ENCODE measurements at places on chromosomes 7 and 10.

DNA sequence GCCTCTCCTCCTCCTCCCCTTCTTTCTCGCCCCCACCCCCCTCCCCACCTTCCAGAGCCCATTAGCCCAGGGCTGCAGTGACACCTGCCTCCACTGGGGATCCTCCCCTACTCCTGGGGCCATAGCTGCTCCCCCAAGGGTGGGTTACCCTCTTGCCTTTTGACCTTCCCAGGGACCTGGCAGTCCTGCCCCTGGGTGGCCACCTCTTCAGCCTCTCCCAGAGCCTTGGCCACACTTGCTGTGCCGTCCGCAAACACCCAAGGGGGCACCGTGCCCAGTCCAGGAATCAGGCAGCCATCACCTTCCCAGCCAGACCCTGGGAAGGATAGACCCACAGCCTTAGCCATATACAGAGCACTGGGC is 19.8 kb upstream of the CLDN4 start:
- no peak for DNase-seq

GRCh38 chr7:26487780-26488515 is 196.3 kb downstream of the SNX10 start:
- DNase-seq = no peak

DNA sequence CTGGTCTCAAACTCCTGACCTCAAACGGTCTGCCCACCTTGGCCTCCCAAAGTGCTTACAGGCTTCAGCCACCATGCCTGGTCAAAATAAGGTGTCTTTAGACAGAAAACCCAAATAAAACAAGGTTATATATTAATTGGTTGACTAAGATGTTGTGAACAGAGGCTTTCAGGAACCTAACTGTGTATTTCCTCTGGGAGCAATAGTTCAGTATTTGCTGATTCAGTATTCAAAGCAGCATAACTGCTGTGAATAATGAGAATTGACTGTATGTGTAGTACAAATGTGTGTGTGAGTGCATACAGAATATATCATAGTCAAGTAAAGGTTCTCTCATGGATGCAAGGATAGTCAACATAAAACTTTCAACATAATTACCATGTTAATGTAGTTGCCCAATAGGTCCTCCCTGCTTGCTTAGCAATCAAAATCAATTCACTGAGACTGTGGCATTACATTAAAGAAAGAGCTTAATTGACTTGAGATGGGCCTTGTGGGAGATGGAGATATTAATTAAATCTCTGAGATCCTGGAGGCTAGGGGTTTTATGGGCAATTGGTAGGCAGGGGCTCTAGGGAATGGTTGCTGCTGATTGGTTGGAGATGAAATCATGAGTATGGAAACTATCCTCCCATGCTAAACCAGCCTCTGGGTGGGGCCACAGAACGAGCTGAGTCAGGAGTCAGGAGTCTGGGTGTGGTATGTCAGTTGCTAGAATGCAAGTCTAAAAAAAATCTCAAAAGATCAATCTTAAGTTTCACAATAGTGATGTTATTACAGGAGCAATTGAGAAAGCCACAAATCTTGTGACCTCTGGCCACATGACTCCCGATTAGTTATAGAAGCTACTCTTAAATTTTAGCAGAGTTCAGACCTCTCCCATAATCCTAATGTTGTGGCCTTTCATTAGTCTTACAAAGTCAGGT is 162.7 kb downstream of the AKR1D1 start:
- DNase-seq = no peak

DNA sequence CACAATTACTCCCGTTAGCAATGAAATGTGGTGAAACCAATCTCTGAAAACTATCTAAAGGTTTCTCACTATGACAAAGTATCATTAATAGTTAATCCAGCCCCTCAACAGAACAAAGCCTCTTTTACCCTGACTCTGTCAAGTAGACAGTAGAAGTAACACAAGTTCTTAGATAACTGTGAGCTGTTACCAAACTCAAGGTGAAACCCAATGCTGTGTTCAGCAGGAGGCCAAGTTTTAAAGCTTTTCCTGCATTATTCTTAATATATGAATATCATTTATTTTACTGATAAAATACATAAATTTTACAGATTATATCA is 109.1 kb downstream of the SRPK2 start:
- no peak for DNase-seq

GRCh38 chr7:94656925-94657731 is 1.2 kb upstream of the SGCE start:
- no peak for DNase-seq

- no peak for DNase-seq
Measured at GRCh38 chr7:115549910-115550309, 480.7 kb downstream of the TFEC start.

GRCh38 chr7:46450886-46451285 is 529.8 kb upstream of the IGFBP3 start:
- DNase-seq = no peak

DNA sequence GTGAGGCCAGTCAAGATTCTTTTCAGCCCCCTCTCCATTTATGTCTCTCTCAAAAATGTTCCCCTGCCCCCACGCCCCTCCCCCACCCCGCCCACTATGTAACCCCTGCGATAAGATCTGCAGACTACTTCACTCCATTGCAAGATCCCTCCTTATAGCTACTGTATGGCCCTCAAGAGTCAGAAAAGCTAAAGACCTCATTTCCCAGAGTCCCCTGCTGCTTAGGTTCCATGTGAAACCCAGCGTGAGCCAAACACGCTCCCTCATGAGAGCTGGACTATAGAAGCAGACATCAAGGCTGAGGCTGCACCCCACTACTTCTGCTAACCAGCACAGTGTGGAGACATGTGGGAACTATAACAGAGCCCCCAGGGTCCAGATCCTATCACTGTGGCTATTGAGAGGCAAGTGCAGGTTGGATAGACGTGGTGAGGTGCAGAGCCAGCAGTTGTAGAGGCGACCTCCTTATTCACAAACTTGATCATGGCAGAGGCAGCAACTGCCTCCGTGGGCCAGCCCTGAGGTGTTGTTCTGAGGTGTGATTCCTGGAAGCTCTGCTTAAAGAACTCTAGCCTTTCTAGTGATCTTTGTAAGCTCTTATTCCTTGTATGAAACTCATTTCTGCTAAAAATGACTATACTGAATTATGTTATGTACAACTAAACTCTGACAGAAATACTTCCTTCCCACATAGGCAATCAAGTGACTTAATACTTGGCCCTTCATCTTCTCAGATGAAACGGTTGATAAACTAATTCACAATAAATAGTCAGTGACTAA is 117.0 kb upstream of the ARID5B start:
- no peak for DNase-seq

DNA sequence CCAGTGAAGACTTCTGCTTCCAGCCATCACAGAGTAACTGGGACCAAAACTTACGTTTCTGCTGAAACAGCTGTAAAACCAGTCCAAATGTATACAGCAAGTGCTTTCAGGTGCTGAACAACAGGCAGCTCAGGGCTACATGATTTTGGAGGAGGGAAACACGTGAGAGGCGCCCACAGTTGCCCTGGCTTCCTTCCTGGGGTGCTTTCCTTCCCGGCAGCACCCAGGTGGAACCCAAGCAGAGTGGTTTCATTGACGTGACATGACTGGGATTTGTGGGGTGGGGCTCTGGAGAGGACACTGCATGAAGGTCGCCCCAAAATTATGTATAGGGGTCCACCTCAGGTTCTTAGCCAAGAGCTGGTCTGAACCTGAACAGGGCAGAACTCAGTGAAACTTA is 34.2 kb downstream of the IL2RA start:
- DNase-seq = no peak

- DNase-seq = no peak
Measured at GRCh38 chr7:1939434-1940401, 269.6 kb downstream of the ELFN1 start.

GRCh38 chr7:28782362-28782761 is 175.8 kb downstream of the TRIL start:
- DNase-seq = no peak

- no peak for DNase-seq
Measured at GRCh38 chr7:150524018-150524417, 9.3 kb downstream of the GIMAP7 start.

- no peak for DNase-seq
Measured at GRCh38 chr10:52746169-52746568, 26.4 kb downstream of the MBL2 start.

DNA sequence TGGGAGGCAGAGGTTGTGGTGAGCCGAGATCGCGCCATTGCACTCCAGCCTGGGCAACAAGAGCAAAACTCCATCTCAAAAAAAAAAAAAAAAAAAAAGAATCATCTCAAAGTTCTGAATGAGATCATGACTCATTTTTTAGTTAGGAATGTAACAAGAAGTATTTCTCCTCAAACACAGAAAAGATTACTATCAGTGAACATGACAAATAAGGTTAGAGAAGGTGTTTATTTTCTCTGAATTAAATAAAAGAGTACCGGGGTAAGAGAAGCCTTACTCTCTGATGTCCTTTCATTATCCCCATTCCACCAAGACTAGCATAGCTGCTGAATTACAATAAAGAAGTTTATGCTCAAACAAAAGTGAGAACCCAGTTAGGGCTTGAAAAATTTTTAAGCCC is 50.1 kb downstream of the IPMK start:
- DNase-seq = no peak

DNA sequence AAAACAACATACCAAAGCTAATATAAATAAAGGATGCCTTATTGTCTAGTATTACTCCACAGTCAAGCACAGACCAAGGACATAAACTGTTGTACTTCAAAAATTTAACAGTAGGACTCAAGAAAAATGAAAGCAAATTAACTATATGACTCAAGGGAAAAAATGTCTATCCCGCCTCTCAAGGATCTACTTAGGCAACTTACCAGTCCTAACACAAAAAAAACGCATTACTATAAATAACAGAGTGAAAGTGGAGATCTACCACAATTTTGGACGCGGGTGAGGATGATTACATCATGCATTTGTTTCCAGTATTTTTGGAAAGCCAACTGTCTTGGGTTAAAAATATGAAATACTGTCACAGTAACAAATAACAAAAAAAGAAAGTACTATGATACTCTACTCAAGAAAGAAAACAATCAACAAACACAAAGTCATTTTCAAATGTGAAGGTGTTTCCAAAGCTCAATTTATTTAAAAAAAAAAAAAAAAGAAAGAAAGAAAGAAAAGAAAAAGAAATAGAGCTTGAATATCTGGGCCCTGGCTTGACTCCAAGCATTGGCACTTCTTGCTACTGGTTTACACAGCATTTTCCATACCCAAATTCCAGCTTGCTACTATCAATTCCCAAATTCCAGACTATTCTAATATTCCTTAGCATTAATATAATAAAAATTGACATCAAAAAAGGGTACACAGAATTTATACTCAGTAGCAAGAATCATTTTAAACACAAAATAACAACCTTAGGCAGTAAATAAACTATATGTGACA is 99.4 kb downstream of the RSU1 start:
- DNase-seq = no peak

DNA sequence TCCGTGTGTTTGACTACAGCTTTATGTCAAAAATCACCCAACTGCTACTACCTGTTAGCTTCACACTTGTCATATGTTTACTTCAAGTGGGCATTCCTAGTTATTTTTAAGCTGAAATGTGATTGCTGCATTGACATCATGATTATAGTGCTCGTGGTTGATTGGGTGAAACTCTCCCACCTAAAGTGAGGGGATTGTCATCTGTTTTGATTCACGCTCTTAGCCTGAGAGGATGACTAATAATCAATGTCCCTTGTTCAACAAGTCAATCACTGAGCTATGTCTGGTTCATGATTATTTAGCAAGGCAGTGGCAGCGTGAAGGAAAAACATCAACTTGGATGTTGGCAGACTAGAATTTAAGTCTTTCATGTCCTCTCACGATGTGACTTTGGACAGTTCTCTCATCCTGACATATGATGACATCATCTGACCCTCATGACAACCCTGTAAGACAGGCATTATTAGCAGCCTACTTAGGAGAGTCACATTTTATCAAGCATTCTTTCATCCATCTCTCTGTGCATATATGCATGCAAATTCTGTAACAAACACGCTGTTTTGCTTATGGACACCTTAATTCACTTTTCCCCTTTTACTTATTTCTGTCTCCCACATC is 352.6 kb upstream of the ZMIZ1 start:
- DNase-seq = no peak

GRCh38 chr10:49187950-49188761 is at the start of gene TMEM273:
TMEM273 (minus strand) TSS chr10:49188391; CDS start chr10:49188336, 55 bp downstream.
- DNase-seq = no peak

DNA sequence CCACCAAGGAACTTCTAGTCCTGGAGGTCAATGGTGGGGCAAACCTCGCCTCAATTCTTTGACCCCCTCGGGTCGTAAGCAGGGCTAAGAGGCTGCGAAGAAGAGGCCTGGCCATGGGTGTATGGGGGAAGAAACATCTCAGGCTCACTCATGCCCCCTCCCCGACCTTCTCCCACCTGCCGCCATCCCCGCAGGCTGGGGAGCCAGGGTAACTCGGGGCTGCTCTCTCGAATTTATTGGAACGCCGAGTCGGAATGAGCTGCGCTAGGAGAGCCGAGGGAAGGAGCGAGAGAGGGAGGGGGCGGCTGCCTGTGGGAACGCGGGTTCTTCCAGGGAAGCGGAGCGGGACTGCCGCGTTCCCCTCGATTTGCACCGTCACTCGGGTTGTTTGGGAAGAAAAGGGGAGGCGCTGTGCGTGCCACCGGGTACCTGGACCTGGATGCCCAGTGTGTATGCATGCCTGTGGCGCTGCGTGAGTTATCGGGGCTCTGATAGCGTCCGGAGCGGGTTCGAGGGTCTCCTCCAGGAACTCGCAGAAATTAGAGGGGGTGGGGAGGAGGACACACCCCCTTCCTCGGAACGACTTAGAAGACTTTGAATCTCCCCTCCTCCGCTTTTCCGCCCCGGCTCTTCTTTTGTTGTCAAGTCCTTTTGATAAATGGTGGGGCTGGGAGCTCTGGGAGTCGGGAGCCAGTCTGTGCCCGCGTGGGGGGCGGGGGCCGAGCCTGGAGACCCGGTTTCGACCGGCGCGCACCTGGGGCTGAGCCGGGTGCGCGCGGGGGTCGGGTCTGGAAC is 1.8 kb upstream of the ZNF503 start:
- DNase-seq = no peak

GRCh38 chr10:33333260-33334101 is 986 bp downstream of the NRP1 start:
- DNase-seq = no peak

DNA sequence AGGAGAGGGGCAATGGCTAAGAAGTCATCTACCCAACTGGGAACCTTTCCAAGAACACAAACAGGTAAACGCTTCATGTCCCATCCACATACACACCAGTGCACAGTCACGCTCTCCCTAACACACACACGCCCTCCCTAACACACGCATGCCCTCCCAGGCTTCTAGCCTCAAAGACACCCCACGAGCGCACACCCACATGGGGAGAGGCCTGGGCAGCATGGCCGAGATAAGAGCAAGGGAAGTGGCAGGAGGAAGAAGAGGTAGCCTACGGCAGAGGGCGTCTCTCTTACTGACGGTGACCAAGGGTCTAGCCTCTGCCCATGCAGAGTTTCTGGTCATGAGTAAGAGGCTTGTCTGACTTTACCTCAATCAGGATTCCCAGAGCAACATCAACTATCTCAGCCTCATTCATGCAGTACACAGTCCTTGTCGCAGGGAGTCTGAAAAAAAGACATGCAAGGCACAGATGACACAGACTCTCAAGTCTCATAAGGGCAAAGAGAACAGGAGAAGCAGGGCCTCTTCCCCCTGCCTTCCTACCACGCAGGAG is 3.1 kb downstream of the CYREN start:
- DNase-seq = no peak

Measured in HFF-Myc (cell line).